Mesothelial cell of epicardium (in vitro differentiated cells): ENCODE measurements at places on chromosomes 6 and 20. TPM values are rescaled to one million over a fixed set of nuclear protein-coding genes. Genes with fewer than 3 reads are reported as not detected.
A peak's percentile ranks its signal among the peaks of the same experiment; 100 is the strongest.

DNA sequence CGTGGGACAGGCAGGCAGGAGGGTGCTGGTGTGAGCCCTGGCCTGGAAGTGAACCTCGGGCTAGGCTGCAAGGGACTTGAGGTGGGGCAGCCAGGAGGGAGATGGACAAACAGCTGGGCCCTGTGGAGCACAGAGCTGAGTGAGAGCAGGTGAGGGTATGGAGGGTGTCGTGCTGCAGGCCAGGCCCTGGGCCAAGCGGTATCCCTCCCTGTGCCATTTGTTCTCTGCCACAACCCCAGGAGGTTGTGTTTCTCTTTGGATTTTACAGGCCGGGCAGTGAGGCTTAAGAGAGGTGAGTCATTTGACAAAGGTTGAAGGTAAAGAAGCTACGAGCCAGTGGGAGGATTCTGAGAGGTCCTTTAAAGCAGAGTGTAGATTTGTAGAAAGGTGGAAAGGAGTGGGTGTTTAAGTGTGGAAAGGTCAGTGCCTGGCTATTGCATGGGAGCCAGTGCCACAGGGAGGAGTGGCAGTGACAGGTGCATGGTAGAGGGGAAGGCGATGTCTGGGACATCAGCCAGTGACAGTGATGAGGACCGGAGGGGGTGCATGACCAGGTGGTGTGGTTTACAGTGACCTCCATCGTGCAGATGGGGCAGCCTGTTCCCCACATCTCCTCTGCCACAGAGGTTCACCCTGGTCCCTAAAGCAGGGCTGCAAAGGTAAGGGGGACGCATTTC is 39.8 kb downstream of the GMPR start:
- DNase-seq, result no peak
- H3K36me3 ChIP-seq, result no peaks in the 10 kb centered on the region
- H3K4me3 ChIP-seq, result no peak overlapping the region
- peaks cover 7% of the 10 kb centered on the region for H3K27me3 ChIP-seq
- H3K4me1 ChIP-seq, result peaks cover 29% of the 10 kb centered on the region

DNA sequence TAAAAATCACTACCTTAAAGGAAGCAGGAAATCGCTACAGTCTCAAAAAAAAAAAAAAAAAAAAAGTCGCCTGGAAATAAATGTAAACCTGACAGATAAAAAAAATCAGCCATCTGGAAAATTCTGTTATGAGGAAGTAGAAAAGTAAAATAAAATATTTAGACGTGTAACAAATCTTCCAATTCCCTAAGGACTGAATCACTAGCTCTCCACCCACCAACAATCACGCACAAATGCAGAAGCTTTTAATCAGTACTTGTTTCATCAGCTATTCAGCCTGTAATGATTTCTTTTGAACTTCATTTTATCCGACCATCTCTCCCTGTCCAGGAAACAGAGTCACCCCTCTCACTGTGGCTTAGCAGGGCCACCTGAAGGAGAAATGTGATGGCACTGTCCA is 59.0 kb downstream of the SLC23A2 start:
- H3K4me1 ChIP-seq, result peaks cover 10% of the 10 kb centered on the region
- H3K4me3 ChIP-seq, result no peak overlapping the region
- DNase-seq, result no peak
- H3K27me3 ChIP-seq, result no peaks in the 10 kb centered on the region
- H3K27ac ChIP-seq, result peak overlapping the region; percentile 47
- no peaks in the 10 kb centered on the region for H3K36me3 ChIP-seq

DNA sequence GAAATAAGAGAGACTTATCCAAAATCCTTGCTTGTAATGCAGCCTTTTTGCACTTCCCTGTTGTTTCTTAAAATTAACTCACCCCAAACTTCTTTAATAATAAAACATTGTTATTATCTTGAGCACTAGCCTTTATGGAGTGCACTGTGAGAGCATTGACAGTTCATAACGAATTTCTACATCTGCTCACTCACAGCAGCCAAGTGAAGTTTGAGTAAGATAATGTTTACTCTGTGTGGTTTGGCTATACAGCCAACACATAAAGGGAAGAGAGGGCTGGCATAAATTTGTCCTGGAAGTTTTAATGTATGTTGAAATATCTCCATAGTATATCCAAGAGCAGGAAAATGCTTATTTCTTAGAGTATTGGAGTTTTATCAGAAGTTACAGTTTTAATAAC is 227.9 kb downstream of the FRK start:
- DNase-seq, result no peak
- H3K27ac ChIP-seq, result no peak overlapping the region
- peaks cover 1% of the 10 kb centered on the region for H3K4me1 ChIP-seq
- peaks cover 4% of the 10 kb centered on the region for H3K36me3 ChIP-seq

TFAP2D gene
- not detected in 3 replicates for total RNA-seq

DNA sequence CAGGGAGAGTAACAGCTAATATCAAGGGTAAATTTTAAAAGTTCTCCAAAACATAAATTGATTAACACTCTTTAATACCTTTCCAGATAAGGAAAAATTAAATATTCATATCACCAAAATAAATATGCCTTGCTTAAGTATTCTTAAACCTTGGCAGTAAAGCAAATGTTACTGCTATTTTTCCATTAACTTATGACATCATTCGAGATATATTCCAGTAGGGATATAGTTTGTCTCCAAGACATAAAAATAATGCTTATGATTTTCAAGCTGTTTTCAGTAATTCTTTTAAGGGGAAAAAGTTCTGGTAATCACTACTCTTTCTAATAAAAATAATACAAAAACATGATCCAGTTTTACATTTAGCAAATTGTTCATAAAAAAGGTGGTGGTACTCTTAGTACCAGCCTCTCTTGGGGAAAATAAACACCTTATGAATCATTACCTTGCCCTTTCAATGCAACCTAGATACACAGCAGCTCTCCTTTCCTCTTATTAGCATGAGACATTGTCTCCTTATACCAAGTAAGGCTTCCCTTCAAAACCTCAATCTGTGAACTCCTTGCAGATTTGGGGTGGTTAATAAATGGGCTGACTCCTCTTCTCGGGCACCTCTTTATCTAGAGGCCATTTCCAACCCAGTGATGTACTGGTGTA is 31.5 kb upstream of the LTV1 start:
- H3K36me3 ChIP-seq, result peaks cover 40% of the 10 kb centered on the region
- no peak overlapping the region for H3K4me3 ChIP-seq
- H3K27ac ChIP-seq, result peak overlapping the region; percentile 65
- H3K27me3 ChIP-seq, result no peaks in the 10 kb centered on the region

GRCh38 chr6:11467364-11467763 is 70.2 kb upstream of the TMEM170B start:
- no peaks in the 10 kb centered on the region for H3K36me3 ChIP-seq
- H3K27me3 ChIP-seq, result no peaks in the 10 kb centered on the region
- H3K4me3 ChIP-seq, result no peak overlapping the region

- H3K4me1 ChIP-seq, result peaks cover 1% of the 10 kb centered on the region
- H3K4me3 ChIP-seq, result no peak overlapping the region
- H3K27ac ChIP-seq, result no peak overlapping the region
- no peaks in the 10 kb centered on the region for H3K36me3 ChIP-seq
- H3K27me3 ChIP-seq, result peaks cover 64% of the 10 kb centered on the region
- no peak for DNase-seq
These were observed 27.0 kb downstream of the ANGPT4 start for GRCh38 chr20:889106-889505.

GRCh38 chr6:47817749-47818148 is 35.9 kb downstream of the OPN5 start:
- H3K4me1 ChIP-seq, result no peaks in the 10 kb centered on the region
- no peak overlapping the region for H3K27ac ChIP-seq
- H3K27me3 ChIP-seq, result peaks cover 5% of the 10 kb centered on the region
- H3K36me3 ChIP-seq, result no peaks in the 10 kb centered on the region
- no peak overlapping the region for H3K4me3 ChIP-seq
- DNase-seq, result no peak

SLC2A10 gene
- 21.7 to 23.8 TPM (median 22.2 TPM) in 3 replicates for total RNA-seq

- no peak overlapping the region for H3K4me3 ChIP-seq
- no peak overlapping the region for H3K27ac ChIP-seq
These were observed 117.6 kb downstream of the SULF2 start for GRCh38 chr20:47667531-47668312.

DNA sequence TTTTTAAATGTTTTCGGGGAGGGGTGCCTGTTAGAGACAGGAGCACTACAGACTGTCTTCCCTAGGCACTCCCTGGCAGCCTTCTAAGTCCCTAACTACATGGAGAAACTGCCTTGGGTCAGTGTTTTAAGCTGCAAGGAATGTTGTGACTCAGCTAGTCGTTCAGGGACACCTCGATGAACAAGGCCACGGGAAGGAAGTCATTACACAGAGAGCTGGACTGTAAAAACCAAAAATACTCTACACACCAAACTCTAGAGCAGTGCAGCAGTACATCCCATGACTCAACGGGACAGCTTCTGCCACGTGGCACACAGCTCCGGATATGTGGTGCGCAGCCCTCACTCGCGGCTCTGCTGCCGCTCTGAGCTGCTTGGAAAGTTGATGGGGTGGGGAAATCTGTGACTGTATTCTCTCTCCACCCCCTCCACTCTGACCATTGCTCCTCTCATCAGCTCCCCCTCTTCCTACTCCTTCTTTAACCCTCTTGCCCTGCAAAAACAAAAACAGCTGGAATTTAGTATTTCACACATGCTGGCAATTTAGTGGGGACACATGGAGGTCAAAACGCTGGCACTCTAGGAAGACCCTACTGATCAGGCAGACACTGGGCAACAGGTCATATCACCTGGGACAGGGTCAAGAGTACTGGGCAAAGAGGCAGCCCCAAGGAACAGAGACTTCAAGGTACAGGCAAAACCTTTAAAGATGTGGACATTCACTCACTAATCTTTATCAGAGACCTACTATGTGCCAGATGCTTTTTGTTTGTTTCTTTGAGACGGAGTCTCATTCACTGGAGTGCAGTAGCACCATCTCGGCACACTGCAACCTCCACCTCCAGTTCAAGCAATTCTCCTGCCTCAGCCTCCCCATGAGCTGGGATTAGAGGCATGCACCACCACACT is 10.9 kb upstream of the LPIN3 start:
- H3K27me3 ChIP-seq, result no peaks in the 10 kb centered on the region
- peaks cover 10% of the 10 kb centered on the region for H3K4me1 ChIP-seq
- H3K27ac ChIP-seq, result peak overlapping the region; percentile 10
- H3K4me3 ChIP-seq, result no peak overlapping the region
- no peak for DNase-seq

GRCh38 chr20:10978019-10978702 is 304.4 kb upstream of the JAG1 start:
- H3K4me1 ChIP-seq, result peaks cover 17% of the 10 kb centered on the region
- H3K27ac ChIP-seq, result no peak overlapping the region
- no peaks in the 10 kb centered on the region for H3K36me3 ChIP-seq
- H3K4me3 ChIP-seq, result no peak overlapping the region
- no peaks in the 10 kb centered on the region for H3K27me3 ChIP-seq

DNA sequence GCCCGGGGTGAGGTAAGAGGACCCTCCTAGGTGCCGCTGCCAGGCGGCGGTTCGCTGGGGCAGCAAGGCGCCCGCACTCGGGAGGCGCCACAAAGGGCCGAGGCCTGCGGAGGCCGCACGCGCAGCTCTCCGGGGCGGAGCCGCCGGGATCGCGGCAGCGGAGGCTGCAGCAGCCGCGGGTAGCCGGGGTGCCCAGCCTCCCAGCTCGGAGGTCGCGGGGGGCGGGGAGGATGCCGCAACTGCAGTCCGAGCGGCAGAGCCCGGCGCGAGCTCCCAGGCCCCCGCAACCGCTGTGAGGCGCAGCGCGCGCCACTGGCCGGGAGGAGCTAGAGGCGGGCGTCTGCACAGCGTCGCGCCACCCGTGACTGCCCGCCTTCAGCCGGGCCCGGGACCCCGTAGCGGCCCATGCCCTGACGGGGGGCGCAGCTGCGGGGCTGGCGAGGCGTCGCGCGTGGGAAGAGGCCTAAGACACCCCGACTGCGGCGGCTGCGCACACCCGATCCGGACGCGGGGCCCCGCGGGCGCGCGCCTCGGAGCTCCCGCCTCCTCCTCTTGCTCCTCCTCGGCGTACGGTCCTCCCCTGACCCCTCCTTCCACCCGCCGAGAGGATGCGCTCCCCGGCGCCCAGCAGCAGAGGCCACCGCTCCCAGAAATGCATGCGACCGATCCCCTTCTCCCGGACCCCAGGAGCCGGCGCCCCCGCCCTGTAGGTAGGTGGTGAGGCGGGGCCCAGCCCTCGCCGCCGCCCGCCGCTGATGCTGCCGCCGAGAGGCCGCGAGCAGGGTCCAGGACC is at the start of gene NCOA7:
Gene NCOA7, plus strand, starts transcription at position 603 of the 793 bp plus-strand sequence. CDS start 24,395 bp downstream, outside the sequence.
- DNase-seq, result peak; percentile 74
- H3K27me3 ChIP-seq, result no peaks in the 10 kb centered on the region
- H3K27ac ChIP-seq, result peak within 1 kb of the TSS; percentile 90
- H3K4me3 ChIP-seq, result peak within 1 kb of the TSS; percentile 82
